H4 (cell line): ENCODE measurements at places on chromosomes 11 and 22. TPM values are rescaled to one million over a fixed set of nuclear protein-coding genes. Genes with fewer than 3 reads are reported as not detected.
A peak's percentile ranks its signal among the peaks of the same experiment; 100 is the strongest.

DNA sequence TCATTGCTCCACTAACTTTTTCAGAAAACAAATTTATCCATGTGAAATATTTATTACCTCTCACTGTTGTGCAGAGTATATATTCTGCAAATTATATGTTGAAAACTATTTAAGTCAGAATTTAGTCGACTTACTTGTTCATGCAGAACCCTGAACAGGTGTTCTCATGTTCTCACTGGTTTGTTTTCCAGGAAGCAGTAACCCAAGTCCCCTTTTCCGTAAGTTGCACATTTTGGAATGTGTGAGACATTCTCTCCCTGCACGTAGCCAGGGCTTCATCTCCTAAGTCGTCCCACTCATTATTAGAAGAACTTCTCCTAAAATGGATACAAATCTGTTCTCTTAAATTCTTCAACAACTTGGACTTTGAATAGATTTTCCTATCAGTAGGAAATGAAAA lies 524.9 kb downstream of the CNTN5 start:
- DNase-seq: no peak

The CREB3L1 gene
- total RNA-seq: 0.60 and 1.3 TPM in 2 replicates

The NCAM1 gene
- 4.8 and 5.0 TPM in 2 replicates for total RNA-seq

GRCh38 chr11:29135504-29135903 lies 881.3 kb downstream of the KCNA4 start:
- DNase-seq: no peak

The KRTAP5-7 gene
- not detected in 2 replicates for total RNA-seq

The THRSP gene
- not detected in 2 replicates for total RNA-seq

- no peak for DNase-seq
These were observed 515.1 kb downstream of the INSC start for GRCh38 chr11:15629690-15630321.

The ADAMTS15 gene
- total RNA-seq: 0.62 and 0.82 TPM in 2 replicates

GRCh38 chr22:20818471-20818870 lies 40.1 kb downstream of the PI4KA start:
- no peak for DNase-seq

- peak; percentile 85 for DNase-seq
These were observed 24.2 kb downstream of the TSKU start for GRCh38 chr11:76807206-76807875.

DNA sequence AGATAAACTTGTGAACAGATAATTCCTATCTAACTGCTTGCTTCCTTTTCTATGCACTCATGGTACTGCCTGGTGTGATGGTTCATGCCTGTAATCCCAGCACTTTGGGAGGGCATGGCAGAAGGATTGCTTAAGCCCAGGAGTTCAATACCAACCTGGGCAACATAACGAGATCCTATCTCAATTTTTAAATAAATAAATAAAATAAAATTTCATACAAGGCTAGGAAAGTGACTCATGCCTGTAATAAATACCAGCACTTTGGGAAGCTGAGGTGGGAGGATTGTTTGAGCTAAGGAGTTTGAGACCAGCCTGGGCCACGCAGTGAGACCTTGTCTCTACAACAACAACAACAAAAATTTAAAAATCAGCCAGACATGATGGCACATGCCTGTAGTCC lies 166.6 kb downstream of the COMMD9 start:
- DNase-seq: no peak

DNA sequence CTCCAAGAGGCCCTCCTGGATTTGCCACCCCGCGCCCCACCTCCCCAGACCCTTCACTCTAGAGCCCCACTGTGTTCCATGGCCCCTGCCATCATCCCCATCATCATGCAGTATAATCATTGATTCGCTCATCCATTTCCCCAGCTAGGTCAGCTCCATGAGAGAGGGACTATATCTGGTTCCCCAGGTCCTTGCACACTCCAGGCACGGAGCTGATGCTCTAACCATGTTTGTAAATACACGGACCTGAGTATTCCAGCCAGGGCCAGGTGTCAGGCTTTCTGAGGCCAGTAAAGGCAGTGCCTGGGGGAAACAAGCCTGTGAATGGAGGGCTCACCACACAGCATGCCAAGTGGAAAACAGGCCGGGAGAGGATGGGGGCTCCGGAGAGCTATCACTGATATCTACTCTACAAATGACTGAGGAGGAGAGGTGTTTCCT lies 27.1 kb upstream of the OAF start:
- no peak for DNase-seq

GRCh38 chr22:35621451-35621850 lies 4.3 kb upstream of the MB start:
- DNase-seq: no peak

GRCh38 chr11:34929794-34930763 lies 13.7 kb downstream of the PDHX start:
- DNase-seq: no peak

The TIGD3 gene
- total RNA-seq: 1.1 and 1.6 TPM in 2 replicates

GRCh38 chr11:15045209-15045608 lies 28.2 kb upstream of the CALCB start:
- DNase-seq: no peak

DNA sequence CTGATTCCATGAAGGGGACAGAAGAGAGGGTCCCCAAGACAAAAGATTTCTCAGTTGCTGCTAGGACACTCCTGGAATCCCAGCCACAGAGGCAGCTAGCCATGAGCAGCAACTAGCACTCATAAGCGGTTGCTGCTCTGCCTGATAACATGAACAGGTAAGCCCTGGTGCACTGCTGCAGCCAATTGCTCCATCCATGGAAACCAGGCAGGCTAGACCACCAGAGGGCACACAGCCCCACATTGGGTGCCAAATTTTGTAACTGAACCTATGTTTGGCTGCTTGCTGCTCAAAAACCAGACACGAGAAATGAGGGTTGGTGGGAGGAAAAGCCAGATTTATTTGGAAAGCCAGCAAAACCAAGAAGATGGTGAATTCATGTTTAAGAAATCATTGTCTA lies 21.9 kb upstream of the QSER1 start:
- DNase-seq: peak; percentile 25

DNA sequence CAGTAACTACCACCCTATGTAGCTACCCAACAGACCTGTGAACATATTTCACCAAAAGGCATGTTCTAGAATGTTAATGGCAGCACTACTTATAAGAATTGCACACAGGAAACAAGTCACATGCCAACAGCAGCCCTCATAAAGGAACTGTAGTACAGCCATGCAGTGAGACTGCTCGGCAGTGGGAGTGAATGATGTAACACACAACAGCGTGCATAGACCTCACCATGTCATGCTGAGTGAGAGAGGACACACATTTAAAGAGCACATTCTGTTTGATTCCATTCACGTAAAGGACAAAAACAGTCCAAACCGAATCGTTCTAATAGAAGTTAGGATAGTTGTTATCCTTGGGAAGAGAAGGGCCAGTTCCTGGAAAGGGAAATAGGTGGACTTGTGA lies 27.2 kb upstream of the KIRREL3 start:
- no peak for DNase-seq

DNA sequence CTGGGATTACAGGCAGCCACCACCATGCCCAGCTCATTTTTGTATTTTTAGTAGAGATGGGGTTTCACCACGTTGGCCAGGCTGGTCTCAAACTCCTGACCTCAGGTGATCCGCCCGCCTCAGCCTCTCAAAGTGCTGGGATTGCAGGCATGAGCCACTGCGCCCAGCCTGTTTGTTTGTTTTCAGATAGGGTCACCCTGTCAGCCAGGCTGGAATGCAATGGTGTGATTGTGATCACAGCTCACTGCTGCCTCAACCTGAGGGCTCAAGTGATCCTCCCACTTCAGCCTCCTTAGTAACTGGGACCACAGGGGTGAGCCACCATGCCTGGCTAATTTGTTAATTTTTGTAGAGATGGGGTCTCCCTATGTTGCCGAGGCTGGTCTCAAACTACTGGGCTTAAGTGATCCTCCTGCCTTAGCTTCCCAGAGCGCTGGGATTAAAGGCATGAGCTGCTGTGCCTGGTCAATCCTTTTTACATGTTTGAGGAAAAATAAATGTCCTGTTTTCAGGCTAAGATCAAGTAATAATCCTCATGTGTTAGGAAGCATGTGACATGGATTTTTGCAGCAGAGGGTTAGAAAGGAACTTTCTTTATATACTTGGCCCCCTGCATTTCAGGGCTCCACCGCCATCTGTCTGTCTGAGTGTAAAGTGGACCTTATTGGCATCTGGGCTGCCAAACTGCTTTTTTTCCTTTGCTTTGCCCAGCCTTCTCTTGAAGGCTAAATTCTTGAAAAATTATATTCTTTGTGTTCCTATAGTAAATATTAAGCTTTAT lies 4.8 kb upstream of the SLC3A2 start:
- no peak for DNase-seq

- no peak for DNase-seq
These were observed 15.9 kb downstream of the PICALM start for GRCh38 chr11:86052693-86053641.

The BATF2 gene
- 1.8 and 2.3 TPM in 2 replicates for total RNA-seq

DNA sequence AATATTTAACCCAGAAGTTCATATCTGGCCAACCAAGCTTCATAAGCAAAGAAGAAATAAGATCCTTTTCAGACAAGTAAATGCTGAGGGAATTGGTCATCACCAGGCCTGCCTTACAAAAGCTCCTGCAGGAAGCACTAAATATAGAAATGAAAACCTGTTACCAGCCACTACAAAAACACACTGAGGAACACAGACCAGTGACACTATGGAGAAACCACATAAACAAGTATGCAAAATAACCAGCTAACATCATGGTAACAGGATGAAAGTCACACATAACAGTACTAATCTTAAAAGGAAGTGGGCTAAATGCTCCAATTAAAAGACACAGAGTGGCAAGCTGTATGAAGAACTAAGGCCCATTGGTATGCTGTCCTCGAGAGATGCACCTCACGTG lies 311.4 kb downstream of the DYNC2H1 start:
- peak; percentile 15 for DNase-seq

The THY1 gene
- total RNA-seq: 191 and 193 TPM in 2 replicates

GRCh38 chr11:69435161-69435986 lies 46.1 kb upstream of the LINC01488 start:
- DNase-seq: no peak

The GRAMD4 gene
- total RNA-seq: 3.2 and 25.4 TPM in 2 replicates

The GRAMD1B gene
- total RNA-seq: 11.0 and 14.9 TPM in 2 replicates

DNA sequence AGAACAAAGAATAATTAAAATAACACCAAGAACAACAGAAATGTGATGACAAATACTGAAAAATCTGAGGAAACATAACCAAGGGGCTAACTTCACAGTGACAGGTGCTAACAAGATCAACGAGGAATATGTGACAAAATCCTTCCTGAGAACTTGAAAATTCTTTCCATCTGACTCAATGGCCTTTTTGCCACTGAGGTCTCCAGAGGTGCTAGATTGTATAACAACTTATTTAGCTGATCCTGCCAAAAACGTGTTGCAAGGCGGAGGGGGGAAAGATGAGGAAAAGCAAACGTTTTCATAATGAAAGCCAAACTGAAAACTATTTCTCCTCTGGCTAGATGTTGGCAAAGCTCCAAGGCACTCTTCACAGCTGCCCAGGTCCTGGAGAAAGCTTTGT lies 364.5 kb downstream of the NTM start:
- DNase-seq: no peak

The CABP4 gene
- 0.39 TPM in 1 of 2 replicates, not detected in the other for total RNA-seq

The RTN4R gene
- total RNA-seq: 3.2 TPM in 2 replicates

The NXPE2 gene
- not detected in 2 replicates for total RNA-seq

The MB gene
- not detected in 2 replicates for total RNA-seq

The TMPRSS6 gene
- total RNA-seq: not detected in 2 replicates

The GSTT2B gene
- total RNA-seq: 5.2 and 12.3 TPM in 2 replicates

The OR2D2 gene
- total RNA-seq: not detected in 2 replicates

The JHY gene
- 2.8 and 2.9 TPM in 2 replicates for total RNA-seq

- no peak for DNase-seq
These were observed 24.4 kb downstream of the ZNF214 start for GRCh38 chr11:6995703-6996102.

GRCh38 chr11:123282597-123282996 lies 87.5 kb upstream of the CLMP start:
- no peak for DNase-seq

The MRGPRE gene
- not detected in 2 replicates for total RNA-seq

DNA sequence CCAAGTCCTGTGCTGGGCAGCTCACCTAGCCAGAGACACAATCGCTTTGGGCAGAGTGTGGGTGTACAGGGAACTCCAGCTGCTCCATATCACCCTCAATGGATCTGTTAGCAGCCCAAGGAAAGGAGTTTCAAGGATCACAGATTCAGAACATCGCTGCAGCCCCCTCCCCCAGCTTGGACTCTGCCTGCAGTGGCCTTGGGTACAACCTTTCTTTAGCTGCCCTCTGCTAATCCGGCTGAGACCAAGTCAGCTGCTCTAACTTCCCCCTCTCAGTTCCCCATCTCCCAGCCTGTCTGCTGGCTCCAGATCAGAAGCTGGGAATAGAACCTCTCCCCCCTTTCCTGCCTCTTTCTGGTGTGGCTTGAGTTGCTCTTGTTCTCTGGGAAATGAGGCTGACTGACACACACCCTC lies 1.3 kb downstream of the TMEM86A start:
- no peak for DNase-seq

GRCh38 chr22:35839841-35840301 lies 122.2 kb downstream of the APOL5 start:
- DNase-seq: peak; percentile 5

- no peak for DNase-seq
These were observed 71.9 kb upstream of the C11orf87 start for GRCh38 chr11:109350091-109350490.

The SYCE3 gene
- total RNA-seq: not detected in 2 replicates
